ENCODE measurements at places on chromosomes 12 and 14.

- no peak for DNase-seq
These were observed 34.9 kb downstream of the GABARAPL1 start for GRCh38 chr12:10247436-10248058.

GRCh38 chr12:102167821-102168604 is 29.6 kb downstream of the PMCH start:
- no peak for DNase-seq

GRCh38 chr12:64080319-64081007 is 141.6 kb downstream of the KICS2 start:
- no peak for DNase-seq

DNA sequence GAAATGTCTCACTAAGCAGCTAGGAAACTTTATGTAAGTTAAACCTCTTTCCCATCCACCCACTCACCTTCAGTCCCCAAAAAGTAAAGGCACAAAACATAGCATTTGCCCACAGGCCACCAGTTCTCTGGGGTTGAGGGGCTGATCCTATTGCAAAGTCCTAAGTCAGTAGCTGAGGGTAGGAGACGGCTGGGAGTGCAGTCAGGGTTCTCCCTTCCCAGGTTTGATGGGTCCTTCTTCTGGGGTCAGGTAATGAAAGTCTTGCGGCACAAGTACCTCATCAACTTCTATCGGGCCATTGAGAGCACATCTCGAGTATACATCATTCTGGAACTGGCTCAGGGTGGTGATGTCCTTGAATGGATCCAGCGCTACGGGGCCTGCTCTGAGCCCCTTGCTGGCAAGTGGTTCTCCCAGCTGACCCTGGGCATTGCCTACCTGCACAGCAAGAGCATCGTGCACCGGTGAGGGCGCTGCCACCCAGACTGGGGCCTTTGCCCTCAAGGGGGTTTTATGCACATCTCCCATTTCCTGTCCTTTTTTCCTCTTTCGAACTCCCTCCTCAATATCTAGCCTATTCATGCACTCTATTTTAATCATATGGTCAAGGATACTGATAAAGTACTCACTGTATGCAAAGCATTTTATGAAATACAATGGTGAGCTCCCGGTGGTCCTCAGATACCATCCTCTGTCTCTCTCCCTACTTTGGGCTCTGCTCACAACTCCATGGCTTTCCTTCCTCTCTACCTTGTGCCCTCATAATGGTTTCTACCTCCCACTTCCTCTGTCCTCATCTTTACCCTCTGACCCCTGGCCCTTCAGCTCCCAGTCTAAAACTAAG is 986 bp downstream of the TSSK4 start:
- DNase-seq = no peak

DNA sequence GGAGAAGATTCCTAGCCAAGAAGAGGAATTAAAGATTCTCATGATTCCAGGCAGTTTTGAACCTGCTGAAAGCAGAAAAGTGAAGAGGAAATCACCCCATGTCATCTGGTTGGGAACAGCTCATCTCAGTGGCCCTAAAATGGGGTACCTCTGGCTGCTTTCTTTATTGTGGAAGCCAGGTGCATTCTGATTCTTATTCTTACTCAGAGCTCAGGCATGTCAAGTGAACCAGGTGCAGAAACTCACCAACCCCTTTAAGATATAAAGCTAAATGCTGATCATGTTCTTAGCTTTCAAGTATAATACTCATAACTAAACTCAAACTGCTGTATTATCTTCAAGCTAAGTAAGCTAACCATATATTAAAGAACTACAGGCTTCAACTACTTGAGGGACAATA is 253.9 kb upstream of the ARID2 start:
- no peak for DNase-seq

Measured in KG1 (cell line).